Muscle of arm (tissue), 14 donors: ENCODE measurements at places on chromosomes 5 and 9. TPM values are rescaled to one million over a fixed set of nuclear protein-coding genes. Genes with fewer than 3 reads are reported as not detected.
A peak's percentile ranks its signal among the peaks of the same experiment; 100 is the strongest.

CTXN3 gene
- polyA plus RNA-seq = 0.57 TPM

DNA sequence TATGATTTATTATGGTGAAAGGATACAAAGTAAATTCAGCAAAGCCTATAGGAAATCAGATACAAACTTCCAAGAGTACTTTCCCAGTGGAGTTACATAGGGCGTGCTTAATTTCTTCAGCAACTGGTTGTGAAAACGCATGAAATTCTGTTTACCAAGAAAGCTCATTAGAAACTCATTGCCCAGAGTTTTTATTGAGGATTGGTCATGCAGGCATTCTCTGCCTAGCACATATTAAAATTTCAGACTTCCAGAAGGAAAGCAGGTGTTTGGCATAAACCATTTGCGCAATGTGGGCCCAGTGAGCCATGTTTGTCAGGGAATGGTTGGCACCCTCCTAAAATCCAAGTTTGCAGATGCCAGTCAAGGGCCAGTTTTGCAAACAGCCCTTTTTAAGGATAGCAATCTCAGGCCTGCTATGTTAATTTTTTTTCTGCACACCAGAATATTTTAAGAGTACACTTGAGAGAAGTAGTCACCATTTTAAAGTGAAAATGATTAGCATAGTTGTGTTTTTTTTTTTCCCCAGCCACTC is 311.1 kb upstream of the CHD1 start:
- no peak for DNase-seq

DMAC1 gene
- polyA plus RNA-seq = 66.8 TPM

DNA sequence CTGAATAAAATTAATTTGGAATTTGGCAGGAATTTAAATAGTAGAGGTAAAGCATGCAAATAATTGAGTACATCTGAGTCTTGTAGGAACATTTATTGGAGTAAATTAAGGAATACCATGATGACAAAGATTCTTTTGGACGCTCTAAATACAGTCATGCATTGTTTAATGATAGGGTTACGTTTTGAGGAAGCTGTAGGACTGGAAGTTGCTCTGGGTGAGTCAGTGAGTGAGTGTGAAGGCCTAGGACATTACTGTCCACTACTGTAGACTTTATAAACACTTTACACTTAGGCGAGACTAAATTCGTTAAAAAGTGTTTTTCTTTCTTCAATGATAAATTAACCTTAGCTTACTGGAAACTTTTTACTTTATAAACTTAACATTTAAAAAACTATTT is 113.0 kb downstream of the FAM170A start:
- DNase-seq = no peak

FAM120A gene
- 58.1 TPM for polyA plus RNA-seq

DNA sequence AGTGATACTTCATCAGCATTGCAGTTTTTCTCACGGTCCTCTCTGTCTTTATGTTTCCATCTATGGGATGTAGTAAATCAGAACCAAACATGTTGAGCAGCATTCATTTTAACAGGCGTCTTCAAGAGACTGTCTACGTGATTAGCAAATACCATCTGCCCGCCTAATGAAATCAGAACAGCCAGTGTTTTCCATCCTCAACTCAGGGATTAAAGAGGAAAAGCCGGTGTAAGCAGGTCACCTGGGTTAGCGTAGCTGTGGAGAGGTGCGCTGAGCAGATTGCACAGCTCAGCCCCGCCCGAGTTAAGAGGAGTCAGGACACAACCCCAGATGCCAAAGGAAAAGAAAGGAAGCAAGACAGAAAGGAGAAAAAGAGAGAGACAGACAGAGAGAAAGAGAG is 54.3 kb upstream of the ANKRD33B start:
- no peak for DNase-seq

MLANA gene
- 0.45 TPM for polyA plus RNA-seq

DNA sequence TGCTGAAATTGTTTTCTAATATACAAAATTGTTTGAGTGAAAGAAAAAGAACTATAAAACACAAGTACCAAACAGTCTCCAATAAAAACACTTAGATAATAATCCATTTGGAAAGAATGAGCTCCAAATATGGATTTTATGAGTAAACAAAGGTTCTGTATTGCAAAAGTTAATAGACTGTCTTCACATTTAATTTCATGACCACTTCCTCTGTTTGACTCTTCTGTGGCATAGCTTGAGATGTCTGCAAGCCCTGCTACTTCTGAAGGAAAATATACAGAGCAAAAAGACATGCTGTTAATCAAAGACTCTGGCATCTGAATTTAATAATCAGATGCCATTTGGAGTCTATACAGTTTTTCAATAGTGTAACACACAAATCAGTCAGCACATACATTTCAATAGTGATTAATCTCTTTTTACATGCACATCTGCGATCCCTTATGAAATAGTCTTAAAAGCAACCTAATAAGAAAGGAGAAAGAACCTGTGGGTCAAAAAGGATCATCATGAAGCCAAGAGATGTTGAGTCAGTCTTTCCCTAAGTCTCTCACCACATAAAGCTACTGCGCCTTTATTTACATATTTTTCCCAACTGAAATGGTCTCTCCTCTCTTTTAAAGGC is 165.4 kb upstream of the LHFPL2 start:
- no peak for DNase-seq

DNA sequence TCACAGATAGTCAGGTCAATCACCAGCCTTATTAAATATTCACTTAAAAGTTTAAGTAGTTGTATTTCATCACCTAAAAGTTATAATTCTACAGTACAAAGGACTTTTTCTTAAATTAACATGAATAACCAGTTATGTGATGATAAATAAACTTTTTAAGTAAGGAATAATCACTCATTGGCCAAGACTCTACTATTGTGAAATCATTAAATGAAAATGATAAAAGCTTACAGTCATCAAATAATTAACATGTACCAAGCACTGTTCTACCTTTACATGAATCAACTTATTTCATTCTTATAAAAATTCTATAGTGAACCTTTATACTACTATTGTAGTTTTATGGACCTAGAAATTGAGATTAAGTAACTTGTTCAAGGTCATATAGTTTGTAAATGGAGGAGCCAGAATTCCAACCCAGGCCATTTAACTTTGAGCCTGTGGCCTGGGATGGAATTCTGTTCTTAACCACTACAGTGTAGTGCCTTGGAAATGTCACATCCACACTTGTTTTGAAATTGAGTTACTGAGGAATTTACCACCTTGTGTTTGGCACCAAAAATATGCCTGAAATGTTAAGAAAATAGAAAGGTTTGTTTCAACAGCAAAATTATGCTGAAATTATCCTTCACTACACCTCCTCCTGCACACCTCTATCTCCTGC is 32.8 kb upstream of the MSANTD3 start:
- DNase-seq = no peak

- DNase-seq = peak; percentile 13
These were observed 1.4 kb downstream of the LRSAM1 start for GRCh38 chr9:127452691-127453090.

LCN1 gene
- polyA plus RNA-seq = not detected

PDCD1LG2 gene
- polyA plus RNA-seq = 1.3 TPM

GRCh38 chr5:6378766-6379103 is 388 bp upstream of the MED10 start:
- DNase-seq = no peak

GRCh38 chr9:83307066-83307724 is 231.0 kb downstream of the FRMD3 start:
- peak; percentile 47 for DNase-seq

PCDHB11 gene
- 1.8 TPM for polyA plus RNA-seq

DNA sequence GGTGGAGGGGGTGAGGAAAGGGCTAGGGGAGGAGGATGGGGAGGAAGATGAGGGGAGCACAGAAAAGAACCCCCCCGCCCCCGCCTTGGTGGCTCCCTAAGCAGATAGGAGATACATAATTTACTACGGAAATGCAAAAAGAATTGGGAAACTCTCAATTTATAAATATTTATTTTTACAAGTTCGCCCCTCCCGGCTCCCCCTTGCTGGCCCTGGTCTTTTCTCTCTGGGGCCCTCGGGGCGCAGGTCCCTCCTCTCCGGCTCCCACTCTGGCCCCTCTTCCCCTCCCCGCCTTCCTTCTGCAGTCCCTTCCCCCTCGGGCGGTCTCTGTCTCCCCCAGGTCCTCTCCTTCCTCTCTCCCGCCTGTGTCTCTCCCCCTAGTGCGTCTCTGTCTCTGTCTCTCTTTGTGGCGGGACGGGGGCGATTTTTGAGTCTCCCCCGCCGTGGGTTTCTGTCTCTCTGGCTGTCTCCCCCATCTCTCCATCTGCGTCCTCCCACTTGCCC is 173.6 kb upstream of the IER5L start:
- DNase-seq = no peak

- DNase-seq = no peak
These were observed 88.6 kb upstream of the RASGRF2 start for GRCh38 chr5:80871541-80871961.

GRCh38 chr5:53922508-53923498 is 362.4 kb downstream of the NDUFS4 start:
- DNase-seq = no peak

- DNase-seq = no peak
These were observed 231.6 kb downstream of the GOLPH3 start for GRCh38 chr5:31942546-31942945.

PCDHGC3 gene
- 185 TPM for polyA plus RNA-seq

- peak; percentile 77 for DNase-seq
These were observed 268.5 kb downstream of the ARRDC3 start for GRCh38 chr5:91114658-91115057.

- no peak for DNase-seq
These were observed 35.9 kb downstream of the HRH2 start for GRCh38 chr5:175693741-175694140.

GRCh38 chr5:33675958-33676464 is 215.8 kb downstream of the ADAMTS12 start:
- no peak for DNase-seq

DNA sequence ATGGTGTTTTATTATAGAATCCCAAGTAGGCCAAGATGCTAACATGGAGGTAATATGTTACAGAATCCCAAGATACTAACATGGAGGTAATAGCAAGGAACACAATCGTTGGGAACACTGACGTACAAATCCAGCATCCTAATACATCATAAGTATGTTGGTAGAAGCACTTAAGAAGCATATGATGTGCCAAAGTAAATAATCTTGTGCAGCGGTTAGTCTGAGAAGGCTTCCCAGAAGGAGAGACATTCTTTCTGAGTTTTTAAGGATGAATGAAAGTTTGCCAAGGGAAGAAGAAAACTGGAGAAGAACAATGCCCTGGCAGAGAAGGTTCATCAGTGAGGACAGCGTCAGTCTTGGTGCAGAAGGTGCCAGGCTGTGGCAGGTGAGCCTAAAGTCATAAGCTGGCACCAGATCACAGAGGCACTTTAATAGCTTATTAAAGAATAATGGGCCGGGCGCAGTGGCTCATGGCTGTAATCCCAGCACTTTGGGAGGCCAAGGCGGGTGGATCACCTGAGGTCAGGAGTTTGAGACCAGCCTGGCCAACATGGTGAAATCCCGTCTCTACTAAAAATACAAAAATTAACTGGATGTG is 294.5 kb upstream of the PIK3R1 start:
- no peak for DNase-seq

DNA sequence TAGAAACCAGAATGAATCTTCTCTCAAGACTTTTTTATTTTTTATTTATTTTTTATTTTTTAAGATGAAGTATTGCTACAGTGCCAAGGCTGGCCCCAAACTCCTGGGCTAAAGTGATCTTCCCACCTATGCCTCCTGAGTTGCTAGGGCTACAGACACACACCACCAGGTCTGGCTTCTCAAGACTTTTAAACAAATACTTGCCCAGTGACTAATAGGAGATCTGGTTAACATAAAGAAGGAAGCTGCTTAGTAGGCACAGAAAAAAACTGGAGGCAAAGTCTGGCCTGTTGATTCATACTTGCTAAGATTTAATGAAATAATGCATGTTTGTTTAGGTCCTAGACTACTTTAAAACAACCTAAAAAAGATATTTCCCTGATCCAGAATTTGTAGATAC is 43.8 kb downstream of the SLC38A9 start:
- DNase-seq = no peak
